Stimulated activated CD8-positive, alpha-beta memory T cell treated with anti-CD3 and anti-CD28 coated beads, Interleukin-7, amount 100 ng/mL, for 1 hour (primary cell): ENCODE measurements at places on chromosomes 2 and 18.
A peak's percentile ranks its signal among the peaks of the same experiment; 100 is the strongest.

DNA sequence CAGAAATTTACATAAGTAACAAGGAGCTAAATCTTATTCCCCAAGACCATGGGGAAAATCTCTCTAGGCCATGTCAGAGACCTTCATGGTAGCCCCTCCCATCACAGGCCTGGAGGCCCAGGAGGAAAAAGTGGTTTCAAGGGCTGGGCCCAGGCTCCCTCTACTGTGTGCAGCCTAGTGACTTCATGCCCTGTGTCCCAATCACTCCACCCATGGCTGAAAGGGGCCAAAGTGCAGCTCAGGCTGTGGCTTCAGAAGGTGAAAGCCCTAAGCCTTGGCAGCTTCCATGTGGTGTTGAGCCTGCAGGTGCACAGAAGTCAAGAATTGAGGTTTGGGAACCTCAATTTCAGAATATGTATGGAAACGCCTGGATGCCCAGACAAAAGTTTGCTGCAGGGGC lies 1612.7 kb upstream of the SLC39A10 start:
- no peak for DNase-seq

GRCh38 chr2:120820953-120821279 lies 85.2 kb downstream of the GLI2 start:
- no peak for DNase-seq

DNA sequence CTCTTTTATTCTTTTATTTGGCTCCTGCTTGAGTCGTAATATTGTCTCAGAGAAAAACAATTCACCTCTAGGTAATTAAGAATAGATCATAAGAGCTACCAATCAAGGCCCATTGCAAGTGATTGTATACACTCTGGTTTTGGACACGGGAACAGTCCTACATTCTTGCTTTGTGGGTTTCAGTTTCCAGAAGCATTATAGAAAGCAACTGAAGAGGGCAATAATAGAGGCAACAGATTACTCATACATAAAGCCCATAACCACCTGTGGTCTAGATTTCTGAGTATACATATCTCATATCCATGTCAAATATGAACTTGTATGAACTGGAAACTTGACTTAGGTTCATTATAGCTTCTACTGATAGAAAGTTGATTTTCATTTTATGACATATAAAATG lies 65.4 kb downstream of the DIS3L2 start:
- no peak for DNase-seq

- no peak for DNase-seq
Observed at GRCh38 chr2:70553334-70553583, 367 bp downstream of the TGFA start.

GRCh38 chr2:241519669-241520068 lies 11.3 kb upstream of the STK25 start:
- DNase-seq = no peak

GRCh38 chr18:77899972-77900754 lies 650.5 kb downstream of the GALR1 start:
- DNase-seq = peak; percentile 13

DNA sequence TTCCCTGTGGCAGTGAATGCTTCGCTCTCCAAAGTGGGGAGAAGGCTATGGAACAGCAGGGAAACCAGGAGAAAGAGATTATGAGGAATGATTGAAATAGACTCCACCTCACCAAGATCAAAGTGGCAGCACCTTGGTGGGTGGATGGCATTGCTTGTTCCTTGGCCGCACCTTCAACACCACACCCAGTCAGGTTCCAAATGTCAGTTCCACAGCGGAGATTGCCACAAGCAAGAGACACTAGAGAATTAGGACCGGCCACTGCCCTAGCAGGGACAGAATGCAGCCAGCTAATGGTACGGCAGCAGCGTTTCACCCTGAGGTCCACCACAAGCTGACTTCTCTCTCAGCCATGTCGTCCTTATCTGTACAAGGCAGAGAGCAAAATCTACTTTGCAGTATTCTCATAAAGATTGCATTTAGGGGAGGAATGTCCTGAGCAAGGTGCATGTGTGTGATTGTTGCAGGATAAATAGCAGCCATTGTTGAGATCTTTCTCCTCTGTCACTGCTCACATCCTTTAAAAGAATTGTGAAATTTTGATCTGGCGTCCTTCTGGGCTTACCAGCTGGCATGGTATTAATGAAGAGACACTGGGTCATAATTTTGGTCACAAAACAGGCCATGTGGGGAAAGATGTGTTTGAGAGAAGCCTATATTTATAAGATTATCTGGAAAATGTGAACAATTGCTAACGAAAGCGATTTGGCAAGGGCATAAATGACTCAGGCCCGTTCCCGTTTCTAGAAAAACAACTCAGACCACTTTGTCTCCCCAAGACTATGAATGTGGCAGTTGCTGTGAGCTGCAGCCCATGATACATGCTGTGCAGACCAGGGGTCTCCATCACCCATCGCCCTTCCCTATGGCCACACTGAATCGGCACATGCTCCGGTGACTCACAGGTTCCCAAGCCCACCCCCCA lies 228.6 kb upstream of the ID2 start:
- DNase-seq = no peak

- no peak for DNase-seq
Observed at GRCh38 chr2:231228223-231228622, 29.8 kb downstream of the ARMC9 start.

DNA sequence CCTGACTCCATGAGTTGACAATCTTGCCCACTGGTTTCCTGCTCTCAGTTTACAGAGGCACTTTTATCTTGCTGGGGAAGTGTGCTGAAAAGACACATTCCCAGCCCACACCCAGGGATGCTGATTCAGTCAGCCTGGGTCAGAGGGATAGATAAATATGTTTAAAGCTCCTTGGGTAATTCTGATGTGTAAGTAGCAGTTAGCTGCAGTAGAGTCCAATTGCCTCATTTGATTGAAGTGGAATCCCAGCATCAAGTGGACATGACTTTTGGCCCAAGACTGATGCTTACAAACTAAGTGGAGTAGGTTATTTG lies 29.4 kb downstream of the PSD4 start:
- no peak for DNase-seq

DNA sequence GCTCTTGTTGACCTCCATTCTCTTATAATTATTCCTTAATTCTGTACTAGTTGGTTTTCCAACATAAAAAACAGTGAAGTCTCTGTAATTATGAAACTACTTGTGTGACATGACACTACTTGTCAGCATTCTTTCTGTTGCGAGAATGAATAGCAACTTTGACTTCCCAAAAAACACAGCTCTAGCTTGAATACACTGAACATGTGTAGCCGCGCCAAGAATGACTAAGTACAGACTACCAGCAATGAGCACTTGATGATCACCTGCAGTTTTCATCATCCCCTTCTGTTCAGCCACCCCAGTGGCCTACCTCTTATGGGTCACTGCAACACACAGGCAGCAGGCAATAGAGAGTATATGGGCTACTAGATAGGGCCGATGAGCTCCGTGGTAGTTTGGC lies 229.3 kb downstream of the TGIF1 start:
- DNase-seq = no peak

DNA sequence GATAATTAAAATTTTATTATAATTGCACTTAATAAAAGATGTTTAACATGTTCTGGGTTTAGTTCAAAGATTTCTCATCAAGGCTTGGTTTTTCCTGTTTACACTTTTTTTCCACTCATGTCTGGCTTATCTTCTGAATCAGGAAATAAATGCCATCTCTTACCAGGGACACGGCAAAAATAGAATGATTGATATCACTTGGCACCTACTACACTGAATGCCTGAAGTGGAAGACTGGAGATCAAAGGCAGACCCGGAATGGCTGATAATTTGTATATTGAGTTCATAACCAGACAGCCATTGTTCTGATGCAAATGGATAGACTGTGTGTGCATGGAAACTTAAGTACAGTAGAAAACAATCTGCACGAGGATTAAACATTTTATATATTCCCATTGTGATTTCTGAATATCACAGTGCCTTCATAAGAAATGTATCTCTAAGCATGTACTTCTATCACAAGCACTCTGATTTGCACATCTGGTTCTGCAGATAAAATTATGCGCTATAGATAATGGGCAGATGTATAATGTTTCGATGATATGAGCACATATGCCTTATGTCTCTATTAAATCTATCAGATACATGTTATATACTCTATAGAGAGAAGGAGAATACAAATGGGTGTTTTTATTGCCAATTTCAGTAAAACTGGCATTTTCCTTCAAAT lies 304.8 kb downstream of the RND3 start:
- DNase-seq = no peak

DNA sequence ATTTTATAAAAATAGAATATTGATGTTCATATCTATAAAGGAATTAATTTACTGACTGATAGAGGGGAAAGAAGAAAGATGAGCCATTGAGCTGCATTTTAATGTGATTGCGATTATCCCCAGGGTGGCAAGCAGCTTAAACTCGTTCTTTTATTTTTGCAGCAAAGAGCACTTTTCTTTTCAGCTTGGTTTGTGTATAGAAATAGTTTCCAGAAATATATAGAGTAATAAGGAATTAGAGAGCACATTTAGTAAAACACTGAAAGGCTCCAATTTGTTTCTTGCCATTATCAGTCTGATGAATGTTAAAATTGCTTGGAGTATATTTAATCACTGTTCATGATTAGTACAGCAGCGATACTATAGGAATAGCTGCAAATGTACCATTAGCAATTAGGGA lies 119.5 kb downstream of the MYO3B start:
- DNase-seq = no peak

DNA sequence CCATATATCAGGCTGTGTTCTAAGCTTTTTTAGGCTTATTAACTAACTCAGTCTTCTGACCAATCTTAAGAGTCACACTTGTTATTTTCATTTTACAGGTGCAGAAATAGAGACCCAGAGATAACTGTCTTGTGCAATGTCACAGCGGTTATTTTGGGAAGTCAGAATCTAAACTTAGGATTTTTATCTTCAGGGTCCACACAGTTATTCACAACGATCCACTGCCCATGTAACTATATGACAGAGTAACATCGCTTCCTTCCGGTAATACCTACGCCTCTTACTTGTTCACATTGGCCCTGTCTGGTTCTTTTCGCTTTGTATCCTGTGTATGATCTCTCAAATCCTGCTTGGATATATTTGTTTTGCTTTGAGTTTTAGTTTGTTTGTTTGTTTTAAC lies 631.7 kb downstream of the LRP1B start:
- no peak for DNase-seq

GRCh38 chr2:68726100-68726499 lies 8.5 kb upstream of the ARHGAP25 start:
- no peak for DNase-seq

- DNase-seq = no peak
Observed at GRCh38 chr2:151071382-151071781, 190.3 kb downstream of the RBM43 start.

- DNase-seq = no peak
Observed at GRCh38 chr2:43810452-43810851, 28.2 kb downstream of the ABCG5 start.

DNA sequence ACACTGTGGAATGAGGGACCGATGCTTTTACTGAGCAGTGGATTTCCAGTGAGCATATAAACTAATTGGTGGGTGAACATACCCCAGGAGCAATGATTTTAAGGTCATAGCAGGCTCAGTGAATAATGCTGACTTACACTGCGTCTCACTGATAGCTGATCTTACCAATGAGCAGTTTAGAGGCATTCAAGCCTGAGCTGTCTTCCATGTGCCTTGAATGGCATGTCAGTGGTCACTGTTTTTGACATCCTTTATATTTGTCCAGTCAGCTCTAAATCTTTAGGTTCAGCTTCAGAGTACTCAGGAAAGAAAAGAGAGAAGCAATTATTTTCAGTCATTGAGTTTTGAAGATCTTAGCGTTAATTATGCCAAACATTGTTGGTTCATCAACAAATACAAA lies 88.3 kb downstream of the CAMKMT start:
- no peak for DNase-seq

GRCh38 chr2:126907671-126908070 lies 9.0 kb downstream of the TEX51 start:
- DNase-seq = no peak

DNA sequence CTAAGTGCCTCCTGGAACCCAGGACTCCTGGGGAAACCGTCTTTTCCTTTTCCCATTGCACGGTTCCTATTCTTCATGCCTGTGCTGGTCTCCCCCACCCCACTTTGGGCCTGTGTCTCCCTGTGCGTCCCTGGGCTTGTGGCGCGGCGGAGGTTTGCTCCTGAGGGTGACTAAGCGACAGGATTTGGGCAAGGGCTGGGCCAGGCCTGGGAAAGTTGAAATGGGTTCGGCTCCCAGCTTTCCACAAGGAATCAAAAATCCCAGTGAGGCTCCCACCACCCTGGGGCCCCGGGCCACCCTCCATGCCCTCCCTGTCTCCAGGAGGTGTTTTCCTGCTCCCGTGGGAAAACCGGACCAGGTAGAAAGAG lies 197.6 kb downstream of the NDUFA10 start:
- no peak for DNase-seq

GRCh38 chr2:55718165-55719008 lies 24.7 kb upstream of the PNPT1 start:
- DNase-seq = no peak

DNA sequence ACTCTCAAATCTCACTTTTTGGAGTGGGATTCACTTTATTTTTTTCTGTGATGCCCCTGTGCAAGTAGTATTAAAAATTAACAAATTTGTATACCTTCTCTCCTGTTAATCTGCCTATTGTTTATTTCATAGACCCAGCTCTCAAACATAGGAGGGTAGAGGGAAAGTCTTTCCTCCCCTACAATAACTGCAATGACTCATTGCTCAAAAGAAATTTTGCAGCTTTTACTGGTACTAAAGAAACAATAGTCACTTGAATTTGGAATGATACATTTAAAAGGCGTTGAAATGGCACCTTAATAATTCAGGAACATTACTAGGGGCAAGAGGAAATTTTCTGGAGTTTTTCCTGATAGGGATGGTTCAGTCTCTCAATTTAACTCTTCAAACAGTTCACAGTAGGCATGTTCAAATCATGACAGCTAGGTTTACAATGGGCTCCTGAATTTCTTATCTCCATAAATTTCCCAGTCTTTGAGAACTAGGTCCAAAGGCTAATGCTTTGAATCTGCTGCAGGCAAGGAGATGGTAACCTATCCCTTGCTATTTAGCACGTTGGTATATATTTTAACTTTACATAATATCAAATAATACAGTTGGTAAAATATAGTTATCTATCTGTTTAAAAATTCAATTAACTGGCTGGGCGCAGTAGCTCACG lies 88.8 kb downstream of the CHN1 start:
- no peak for DNase-seq

- DNase-seq = no peak
Observed at GRCh38 chr2:207808119-207808518, 38.4 kb upstream of the FZD5 start.

- DNase-seq = no peak
Observed at GRCh38 chr2:42047488-42048298, at the start of gene PKDCC. Gene PKDCC, plus strand, starts transcription at chr2:42048021. Its CDS starts 179 bp downstream, at chr2:42048200.

DNA sequence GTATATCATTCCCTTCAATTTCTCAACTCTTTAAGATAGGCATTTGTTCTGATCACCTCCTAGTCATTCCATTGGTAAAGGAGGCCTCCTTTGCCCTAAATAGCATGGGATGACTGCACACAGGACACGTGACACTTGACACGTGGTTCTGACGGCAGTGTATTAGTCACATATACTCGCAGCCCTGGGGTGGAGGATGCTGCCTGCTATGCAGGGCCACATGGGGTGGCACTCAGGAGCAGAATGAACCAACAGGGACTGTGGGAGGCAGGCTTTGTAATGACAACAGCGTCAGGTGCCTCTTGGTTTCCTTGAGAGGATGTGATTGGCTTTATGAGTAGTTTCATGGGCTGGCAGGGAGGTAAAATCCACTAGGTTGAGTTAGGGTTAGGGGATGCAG lies 9.3 kb upstream of the KCNS3 start:
- DNase-seq = no peak
